MG63 (cell line): ENCODE measurements at places on chromosomes 7 and 10.

GRCh38 chr7:28041508-28042314 lies 138.9 kb downstream of the JAZF1 start:
- peak; percentile 64 for DNase-seq

DNA sequence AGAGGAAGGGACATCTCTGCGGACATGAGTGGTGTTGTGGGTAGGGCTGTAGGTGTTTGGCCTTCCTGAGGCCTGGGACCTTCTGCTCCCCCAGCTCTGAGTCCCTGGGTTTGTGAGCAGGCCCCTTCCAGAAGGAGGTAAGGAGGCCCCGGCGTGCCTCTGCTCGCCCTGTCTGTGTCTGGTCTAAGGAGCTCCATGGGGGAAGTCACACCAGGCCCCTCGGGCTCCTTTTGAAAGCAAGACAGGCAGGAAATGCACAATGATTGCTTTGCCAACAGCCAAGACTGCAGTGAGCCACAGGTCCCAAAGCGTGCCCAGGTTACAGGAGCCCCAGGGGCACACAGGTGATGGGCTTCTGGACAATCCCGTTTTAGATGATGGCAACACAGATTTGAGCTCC lies 89.5 kb downstream of the FAM53B start:
- no peak for DNase-seq

DNA sequence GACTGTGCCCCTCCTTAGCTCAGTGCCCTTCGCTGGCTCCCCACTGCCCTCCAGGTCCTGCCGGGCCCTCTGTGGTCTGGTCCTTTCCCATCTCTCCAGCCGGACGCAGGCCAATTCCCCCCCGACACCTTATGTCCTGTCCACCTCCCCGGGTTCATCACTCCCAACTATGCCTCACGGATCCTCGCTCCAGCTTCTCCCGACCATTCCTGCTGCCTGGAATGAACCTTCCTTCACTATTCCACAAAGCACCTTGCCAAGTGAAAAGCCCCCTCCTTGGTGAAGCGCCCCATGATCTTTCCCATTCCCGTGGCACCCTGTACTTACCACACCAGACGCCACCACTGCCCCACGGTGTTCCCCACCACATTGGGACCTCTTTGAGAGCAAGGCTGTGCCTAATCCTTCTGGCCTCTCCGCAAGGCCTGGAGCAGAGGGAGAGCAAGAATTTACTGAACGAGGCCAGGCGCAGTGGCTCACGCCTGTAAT lies 47.2 kb downstream of the TMEM270 start:
- DNase-seq: no peak

DNA sequence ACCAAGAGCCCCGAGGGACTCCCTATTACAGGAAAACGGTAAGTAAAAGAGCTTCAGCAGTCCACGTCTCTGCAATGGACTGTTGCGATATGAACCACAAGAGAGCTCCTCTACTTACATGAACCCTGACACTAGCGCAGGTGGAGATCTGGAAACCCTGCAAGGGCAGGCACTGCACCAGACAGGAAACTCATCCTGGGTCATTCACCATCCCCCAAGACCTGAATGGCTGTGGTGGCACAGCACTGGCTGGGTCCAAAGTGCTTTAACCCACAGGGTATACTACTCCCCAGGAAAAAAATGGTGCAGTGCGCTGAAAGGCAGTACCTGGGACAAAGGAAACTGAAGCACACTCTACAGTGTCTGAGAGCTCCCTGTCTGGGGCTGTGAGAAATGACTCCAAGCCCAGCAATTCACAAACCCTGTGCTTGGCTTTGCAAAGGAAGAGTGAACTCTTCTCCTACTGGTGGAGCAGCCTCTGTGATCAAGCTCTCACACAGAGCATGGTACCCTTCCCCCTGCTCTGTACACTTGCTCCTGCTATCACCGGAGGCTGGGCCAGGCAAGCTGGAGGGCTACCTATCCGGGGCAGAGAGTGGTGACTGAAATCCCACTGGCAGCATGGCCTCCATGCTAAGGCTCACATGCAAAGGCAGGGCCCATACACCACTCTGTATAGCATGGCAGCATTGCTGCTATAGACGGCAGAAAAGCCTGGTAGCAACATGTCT lies 44.9 kb downstream of the HIBADH start:
- no peak for DNase-seq

DNA sequence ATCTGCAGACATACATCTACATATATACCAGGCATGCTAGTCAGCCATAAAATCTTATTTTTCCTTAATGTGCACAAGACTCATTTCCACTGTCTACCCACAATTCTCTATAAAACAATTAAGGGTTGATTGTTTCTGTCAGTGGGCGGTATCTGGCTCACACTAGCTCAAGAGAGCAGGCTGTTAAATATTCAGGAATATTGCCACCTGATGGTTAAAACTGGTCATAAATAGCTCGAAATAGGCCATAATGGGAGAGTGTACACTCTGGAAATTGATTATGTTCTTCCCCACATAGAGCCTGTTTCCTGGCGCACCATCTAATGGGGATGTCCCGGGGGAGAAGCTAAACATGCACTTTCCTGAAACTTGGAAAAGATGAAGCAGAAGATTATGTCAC lies 620.6 kb upstream of the ANKRD30A start:
- no peak for DNase-seq

GRCh38 chr10:115875172-115875571 lies 397.8 kb downstream of the GFRA1 start:
- DNase-seq: no peak

- DNase-seq: no peak
Measured at GRCh38 chr10:119282446-119282845, 75.1 kb downstream of the GRK5 start.

DNA sequence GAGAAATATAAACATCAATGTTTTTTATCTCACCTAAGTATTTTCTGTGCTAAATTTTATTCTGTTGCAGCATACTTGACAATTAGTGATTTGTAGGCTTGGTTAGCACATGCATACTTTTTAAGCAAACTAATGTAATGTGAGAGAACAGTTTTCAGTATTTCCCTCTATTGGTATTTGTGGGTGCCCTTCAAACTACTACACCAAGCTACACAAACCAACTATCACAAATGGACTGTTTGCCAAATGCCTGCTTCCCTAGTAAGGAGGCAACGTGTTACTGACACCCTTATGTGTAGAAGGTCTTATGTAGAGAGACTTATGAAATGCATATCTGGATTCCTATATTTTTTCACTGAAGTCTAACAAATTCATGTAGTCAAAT lies 98.4 kb upstream of the FZD1 start:
- DNase-seq: no peak

DNA sequence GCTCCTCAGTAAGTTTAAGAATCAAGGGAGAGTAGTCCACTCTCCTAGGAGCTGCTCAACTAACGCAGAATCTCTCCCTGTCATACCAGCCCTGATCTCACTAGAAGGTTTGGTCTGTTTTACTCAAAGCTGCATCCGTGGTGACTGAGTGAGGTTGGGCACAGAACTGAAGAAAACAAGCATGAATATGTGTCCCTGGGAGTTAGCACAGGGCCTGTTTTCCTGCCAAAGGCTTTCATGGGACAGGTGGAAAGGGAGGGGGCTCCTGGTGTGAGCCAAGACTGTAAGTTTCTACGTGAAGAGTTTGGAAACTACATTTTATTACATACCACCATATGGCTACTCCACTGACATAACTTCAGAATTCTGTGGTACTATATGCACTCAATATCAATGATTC lies 705.9 kb downstream of the MAGI2 start:
- no peak for DNase-seq

DNA sequence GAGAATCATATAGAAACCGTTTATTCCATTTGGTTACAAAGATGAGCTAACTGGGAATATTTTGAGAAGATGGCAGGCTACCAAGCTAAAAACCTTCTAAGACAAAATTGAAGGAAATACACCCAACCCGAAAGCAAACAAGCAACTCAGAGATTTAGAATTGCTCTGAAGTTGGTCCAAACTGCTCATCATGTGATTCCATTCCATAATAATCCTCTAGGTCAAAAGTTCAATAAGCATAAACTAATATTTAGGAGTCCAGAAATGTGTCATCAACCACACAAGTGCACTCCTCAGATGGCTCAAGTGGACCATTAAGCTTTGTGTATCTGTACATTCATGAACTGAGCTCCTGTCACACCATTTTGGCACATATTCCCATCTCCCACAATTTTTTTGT lies 28.7 kb downstream of the DGKI start:
- peak; percentile 38 for DNase-seq

DNA sequence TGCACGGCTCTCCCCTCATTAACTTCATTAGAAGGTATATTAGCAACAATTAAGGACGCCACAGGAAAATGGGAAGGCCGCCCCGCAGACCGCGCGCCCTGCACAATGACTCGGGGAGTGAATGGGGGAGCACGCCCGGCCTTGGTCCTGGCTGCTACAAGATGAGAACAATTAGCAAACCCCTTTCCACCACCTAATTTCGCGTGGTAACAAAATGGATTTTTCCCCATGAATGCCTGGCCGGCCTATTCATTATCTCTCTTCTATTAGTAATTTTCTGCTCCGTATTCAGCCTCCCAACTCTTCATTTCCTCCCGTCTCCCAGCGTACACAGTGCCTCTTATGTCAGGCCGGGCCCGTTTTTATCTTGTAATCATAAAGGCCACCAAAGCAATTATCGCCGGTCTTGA lies 346.9 kb downstream of the DNAJB6 start:
- DNase-seq: no peak

DNA sequence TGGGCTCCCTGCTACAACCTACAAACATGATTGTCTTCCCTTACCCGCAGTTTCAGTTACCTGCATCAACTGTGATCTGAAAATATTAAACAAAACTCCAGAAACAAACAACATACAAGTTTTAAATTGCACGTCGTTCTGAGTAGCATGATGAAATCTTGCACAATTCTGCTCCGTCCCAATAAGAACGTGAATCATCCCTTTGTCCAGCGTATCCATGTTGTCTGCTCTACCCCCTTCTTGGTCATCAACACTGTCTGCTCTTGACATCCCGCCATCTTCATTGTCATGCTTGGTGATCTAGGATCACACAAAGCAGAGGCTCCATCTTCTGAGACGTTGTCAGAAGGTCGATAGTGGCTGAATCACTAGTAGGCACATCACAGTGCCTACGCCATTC lies 53.9 kb downstream of the ACADSB start:
- DNase-seq: no peak

- DNase-seq: no peak
Measured at GRCh38 chr10:98910048-98910447, 325.6 kb downstream of the HPSE2 start.

DNA sequence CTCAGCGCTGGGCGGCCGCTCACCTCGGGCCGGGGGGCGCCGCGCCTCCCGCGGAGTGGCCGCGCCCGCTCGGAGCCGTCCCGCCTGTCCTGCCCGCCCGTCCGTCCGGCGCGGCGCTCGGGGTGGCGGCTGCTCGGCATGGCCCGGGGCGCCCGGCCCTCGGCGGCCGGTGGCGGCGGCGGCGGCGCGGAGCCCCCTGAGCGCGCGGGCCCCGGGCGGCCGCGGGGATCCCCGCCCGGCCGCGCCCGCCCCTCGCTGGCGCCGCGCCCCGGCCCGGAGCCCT lies 338 bp downstream of the SDK1 start:
- no peak for DNase-seq

DNA sequence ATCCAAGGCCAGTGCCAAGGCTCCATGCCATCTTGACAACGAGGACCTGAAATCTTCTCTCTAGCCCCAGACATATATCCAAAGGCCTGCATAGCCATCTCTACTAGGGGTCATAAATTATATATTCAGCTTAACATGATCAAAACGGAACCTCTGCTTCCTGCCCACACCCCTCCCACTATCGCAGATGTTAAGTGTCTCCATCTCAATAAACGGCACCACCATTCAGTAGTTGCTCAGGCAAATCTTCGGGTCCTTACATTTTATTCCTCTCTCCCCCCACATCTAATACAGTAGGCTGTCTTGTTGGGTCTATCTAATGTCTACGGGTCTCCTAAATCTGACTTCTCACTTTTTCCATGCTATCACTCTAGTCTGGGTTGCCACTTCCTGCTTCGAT lies 201.1 kb upstream of the PLXNA4 start:
- DNase-seq: no peak

DNA sequence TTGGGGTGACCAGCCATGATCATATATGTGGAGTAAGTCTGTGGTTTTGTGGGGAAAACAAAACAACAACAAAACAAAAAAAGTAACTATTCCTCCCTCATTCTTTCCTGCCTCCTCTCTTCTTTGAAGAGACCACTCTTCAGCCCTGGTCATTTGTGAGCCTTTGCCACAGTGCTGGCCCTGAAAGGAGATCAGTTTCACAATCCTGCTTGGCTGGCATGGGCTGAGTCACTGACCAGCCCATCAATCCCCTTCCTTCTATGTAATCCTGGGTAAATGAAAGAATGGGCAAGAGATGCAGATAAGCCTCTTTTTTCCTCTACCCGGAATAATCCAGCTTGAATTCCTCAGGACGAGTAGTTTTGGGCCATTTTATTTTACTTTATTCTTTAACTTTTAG lies 13.6 kb downstream of the CSTF2T start:
- peak; percentile 64 for DNase-seq

GRCh38 chr10:20237091-20237570 lies 420.9 kb downstream of the PLXDC2 start:
- no peak for DNase-seq

- DNase-seq: no peak
Measured at GRCh38 chr7:30321882-30322192, 37.4 kb downstream of the ZNRF2 start.

GRCh38 chr7:93219868-93220267 lies 6.4 kb downstream of the HEPACAM2 start:
- no peak for DNase-seq

- DNase-seq: no peak
Measured at GRCh38 chr7:158255558-158255957, 332.1 kb downstream of the PTPRN2 start.

DNA sequence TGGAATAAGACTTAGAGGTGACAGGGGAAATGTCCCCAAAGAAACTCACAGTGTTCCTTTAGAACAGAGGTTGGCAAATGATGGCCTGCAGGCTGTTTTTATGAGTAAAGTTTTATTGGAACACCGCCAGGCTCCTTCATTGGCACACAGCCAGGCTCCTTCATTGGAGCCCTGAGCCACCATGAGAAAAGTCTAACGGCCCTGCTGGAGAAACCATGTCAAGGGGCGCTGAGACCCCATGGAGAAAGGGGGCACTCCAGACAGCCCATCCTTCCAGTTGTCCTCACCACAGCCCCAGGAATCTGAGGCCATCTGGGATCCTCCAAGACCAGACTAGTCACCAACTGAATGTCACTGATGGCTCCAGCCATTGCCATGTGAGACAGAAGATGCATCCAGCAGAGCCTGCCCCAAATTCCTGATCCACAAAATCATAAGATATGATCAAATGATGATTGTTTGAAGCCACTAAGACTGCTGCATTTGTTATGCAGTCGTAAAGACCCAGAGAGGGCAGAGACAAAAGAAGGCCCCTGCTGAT lies 88.2 kb upstream of the GPR26 start:
- no peak for DNase-seq

DNA sequence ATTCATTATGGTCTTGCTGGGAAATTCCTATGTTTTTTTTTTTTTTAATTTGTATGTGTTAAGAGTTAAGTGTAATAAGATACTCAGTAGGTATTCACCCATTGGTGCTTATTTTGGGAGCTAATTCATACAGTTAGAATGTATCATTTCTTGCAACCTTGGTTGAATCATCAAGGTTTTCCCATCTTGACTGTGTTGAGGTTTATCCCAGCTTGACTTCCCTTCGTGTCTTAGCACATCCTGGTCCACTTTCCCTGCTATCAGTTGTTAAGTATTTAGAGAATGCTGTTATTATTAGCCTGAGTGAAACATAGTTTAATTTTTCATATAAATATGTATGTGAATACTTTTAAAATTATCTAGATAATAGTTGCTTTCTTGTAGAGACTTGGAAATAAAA lies 20.8 kb downstream of the RALA start:
- DNase-seq: no peak
